Astrocyte (in vitro differentiated cells and primary cell): ENCODE measurements at places on chromosomes 3 and 15. TPM values are rescaled to one million over a fixed set of nuclear protein-coding genes. Genes with fewer than 3 reads are reported as not detected.

DNA sequence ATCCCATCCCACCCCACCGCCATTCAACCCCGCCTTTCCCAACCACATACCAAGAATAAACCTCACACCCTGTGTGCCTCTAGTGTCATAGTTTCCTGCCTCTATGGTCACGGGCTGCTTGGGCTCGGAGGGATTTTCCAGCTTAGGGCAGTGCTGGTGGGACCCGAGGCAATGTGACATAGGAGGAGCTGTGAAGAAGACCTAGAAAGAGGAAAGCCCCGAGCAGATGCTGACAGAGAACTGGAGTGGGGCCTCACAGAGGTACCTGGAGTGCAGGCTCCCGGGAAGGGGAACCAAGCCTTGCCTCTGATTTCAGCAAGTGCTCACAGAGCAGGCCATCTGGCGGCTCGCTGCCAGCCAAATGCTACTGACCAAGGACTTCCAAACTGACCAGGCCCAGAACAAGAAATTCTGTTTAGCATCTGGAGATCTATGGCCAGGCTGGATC lies 27.5 kb downstream of the BHLHE40 start:
- H3K4me1 ChIP-seq = peaks cover 5% of the 10 kb centered on the region
- H3K27me3 ChIP-seq = no peaks in the 10 kb centered on the region
- no peak overlapping the region for H3K4me3 ChIP-seq
- DNase-seq = no peak
- no peak overlapping the region for H3K27ac ChIP-seq
- H3K36me3 ChIP-seq = no peaks in the 10 kb centered on the region

- no peaks in the 10 kb centered on the region for H3K27me3 ChIP-seq
- H3K4me3 ChIP-seq = no peak overlapping the region
- no peak overlapping the region for H3K27ac ChIP-seq
Measured at GRCh38 chr3:54712539-54712938, 215.3 kb downstream of the LRTM1 start.

DNA sequence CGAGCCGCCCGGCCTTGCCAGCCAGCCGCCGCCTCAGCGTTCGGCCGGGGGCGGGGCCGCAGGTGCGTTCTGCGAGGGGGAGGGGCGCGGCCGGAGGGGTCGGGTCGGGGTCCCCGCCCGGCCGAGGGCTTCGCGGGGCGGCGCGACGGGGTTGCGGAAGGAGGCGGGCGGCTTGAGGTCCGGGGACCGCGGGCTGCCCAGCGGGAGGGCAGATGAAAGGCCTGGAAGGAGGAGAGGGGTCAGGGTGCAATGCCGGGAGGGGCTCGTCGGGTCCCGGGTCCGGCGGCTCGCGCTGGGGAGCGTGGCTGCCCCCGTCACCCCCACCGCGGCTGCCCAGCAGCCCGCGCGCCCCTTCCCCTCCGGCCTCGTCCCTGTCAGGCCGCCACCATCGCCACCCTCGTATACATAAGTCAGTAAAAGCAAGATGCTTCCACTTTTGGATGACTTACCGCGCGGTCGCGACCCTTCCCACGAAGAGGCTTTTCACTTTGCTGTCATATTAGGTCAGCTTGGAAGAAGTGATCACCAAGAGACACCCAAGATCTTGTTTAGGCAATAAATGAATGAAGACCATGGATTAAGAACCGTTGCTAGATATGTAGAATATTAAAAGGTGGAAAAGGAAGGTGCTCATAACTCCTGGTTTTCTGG lies 620 bp upstream of the ANP32A start:
- no peak overlapping the region for H3K27ac ChIP-seq
- H3K27me3 ChIP-seq = no peaks in the 10 kb centered on the region
- no peaks in the 10 kb centered on the region for H3K36me3 ChIP-seq
- peak overlapping the region; percentile 74 for H3K4me3 ChIP-seq
- peaks cover 12% of the 10 kb centered on the region for H3K4me1 ChIP-seq
- no peak for DNase-seq

DNA sequence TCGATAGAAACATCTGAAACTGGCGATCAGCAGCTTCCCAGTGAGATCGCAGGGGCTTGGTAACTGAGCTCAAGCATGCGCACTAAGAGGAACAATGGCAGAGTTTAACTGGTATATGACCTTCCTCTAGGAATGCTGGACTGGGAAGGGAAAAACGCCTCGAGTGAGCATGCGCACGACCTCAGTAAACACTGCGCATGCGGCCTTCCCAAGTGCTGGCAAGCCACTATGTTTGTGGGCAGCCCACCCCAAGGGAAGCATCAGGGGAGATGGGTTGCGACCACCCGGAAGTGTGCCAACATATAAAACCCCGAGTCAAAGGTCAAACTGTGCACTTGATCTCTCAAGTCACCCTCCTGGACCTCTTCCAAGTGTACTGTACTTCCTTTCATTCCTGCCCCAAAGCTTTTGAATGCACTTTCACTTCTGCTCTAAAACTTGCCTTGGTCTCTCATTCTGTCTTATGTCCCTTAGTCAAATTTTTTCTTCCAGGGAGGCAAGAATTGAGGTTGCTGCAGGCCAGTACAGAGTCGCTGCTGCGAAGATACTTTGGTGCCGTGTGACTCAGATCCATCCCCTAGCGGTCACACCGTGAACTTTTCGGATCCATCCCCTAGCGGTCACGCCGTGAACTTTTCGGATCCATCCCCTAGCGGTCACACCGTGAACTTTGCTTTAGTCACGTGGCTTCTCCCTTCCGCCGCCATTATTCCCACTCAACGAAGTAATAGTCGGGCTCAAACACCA lies 243.3 kb downstream of the FAM43A start:
- no peak overlapping the region for H3K27ac ChIP-seq
- no peaks in the 10 kb centered on the region for H3K27me3 ChIP-seq
- no peak overlapping the region for H3K4me3 ChIP-seq
- DNase-seq = no peak

DNA sequence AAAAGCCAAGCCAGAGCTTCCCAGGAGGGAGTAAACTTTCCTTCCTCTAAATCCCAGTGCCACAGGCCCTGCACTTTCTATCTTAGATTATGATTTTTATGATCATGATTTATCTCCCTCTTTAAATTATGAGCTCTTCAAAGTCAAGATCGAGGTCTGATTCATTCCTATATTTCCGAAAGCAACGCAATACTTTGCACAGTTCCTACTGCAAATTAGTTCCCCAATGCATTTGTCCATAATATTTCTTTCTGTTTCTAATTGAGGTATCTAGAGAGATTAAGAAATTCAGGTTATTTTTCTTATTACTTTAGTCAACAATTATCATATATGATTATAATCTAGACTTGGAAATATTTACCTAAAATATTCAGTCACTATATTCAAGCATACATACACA lies 173.1 kb upstream of the LPP start:
- no peak for DNase-seq
- peaks cover 6% of the 10 kb centered on the region for H3K4me1 ChIP-seq
- no peak overlapping the region for H3K27ac ChIP-seq
- H3K4me3 ChIP-seq = no peak overlapping the region

GRCh38 chr3:14915636-14916222 lies 31.7 kb upstream of the NR2C2 start:
- no peak overlapping the region for H3K4me3 ChIP-seq
- no peak overlapping the region for H3K27ac ChIP-seq
- H3K27me3 ChIP-seq = peaks cover 13% of the 10 kb centered on the region
- H3K36me3 ChIP-seq = no peaks in the 10 kb centered on the region
- H3K4me1 ChIP-seq = peaks cover under 1% of the 10 kb centered on the region
- no peak for DNase-seq

- no peaks in the 10 kb centered on the region for H3K36me3 ChIP-seq
- no peak overlapping the region for H3K4me3 ChIP-seq
- peaks cover 5% of the 10 kb centered on the region for H3K4me1 ChIP-seq
- no peak overlapping the region for H3K27ac ChIP-seq
Measured at GRCh38 chr3:183381179-183381578, 47.2 kb downstream of the MCF2L2 start.

- H3K27ac ChIP-seq = no peak overlapping the region
- no peaks in the 10 kb centered on the region for H3K36me3 ChIP-seq
- no peak for DNase-seq
- H3K4me1 ChIP-seq = peaks cover 5% of the 10 kb centered on the region
- no peak overlapping the region for H3K4me3 ChIP-seq
Measured at GRCh38 chr3:13890377-13891016, 10.6 kb upstream of the WNT7A start.

- H3K4me3 ChIP-seq = no peak overlapping the region
- no peak for DNase-seq
- H3K4me1 ChIP-seq = no peaks in the 10 kb centered on the region
- no peaks in the 10 kb centered on the region for H3K36me3 ChIP-seq
Measured at GRCh38 chr3:60182697-60183096, 1068.6 kb downstream of the FHIT start.

- no peaks in the 10 kb centered on the region for H3K4me1 ChIP-seq
- H3K27me3 ChIP-seq = peaks cover 4% of the 10 kb centered on the region
- H3K27ac ChIP-seq = no peak overlapping the region
Measured at GRCh38 chr15:33226559-33227181, 32.2 kb upstream of the FMN1 start.

- no peaks in the 10 kb centered on the region for H3K4me1 ChIP-seq
- H3K36me3 ChIP-seq = no peaks in the 10 kb centered on the region
- no peak for DNase-seq
- no peak overlapping the region for H3K27ac ChIP-seq
Measured at GRCh38 chr3:134076851-134077250, 47.1 kb upstream of the SLCO2A1 start.

GRCh38 chr3:17841190-17841828 lies 98.9 kb upstream of the TBC1D5 start:
- H3K4me3 ChIP-seq = no peak overlapping the region
- no peak overlapping the region for H3K27ac ChIP-seq
- H3K36me3 ChIP-seq = no peaks in the 10 kb centered on the region
- peak; percentile 18 for DNase-seq
- no peaks in the 10 kb centered on the region for H3K27me3 ChIP-seq

DNA sequence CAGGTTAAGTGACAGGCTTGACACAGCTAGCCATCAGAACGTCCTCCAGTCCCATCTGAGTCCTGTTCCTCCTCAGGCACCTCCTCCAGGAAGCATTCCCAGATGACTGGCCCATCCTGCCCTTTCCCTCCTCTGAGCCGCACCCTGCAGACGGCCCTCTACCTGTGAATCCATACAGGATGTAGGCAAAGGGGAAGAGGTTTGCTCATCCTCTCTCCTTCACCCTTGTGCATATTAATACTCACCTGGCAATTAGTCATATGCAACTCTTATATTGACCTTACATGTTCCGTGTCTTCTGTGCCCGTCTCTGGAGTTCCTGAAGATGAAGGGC lies 61.9 kb downstream of the SMAD3 start:
- no peaks in the 10 kb centered on the region for H3K36me3 ChIP-seq
- DNase-seq = no peak
- H3K27ac ChIP-seq = peak overlapping the region; percentile 97
- H3K4me3 ChIP-seq = no peak overlapping the region
- H3K27me3 ChIP-seq = no peaks in the 10 kb centered on the region
- peaks cover 50% of the 10 kb centered on the region for H3K4me1 ChIP-seq

DNA sequence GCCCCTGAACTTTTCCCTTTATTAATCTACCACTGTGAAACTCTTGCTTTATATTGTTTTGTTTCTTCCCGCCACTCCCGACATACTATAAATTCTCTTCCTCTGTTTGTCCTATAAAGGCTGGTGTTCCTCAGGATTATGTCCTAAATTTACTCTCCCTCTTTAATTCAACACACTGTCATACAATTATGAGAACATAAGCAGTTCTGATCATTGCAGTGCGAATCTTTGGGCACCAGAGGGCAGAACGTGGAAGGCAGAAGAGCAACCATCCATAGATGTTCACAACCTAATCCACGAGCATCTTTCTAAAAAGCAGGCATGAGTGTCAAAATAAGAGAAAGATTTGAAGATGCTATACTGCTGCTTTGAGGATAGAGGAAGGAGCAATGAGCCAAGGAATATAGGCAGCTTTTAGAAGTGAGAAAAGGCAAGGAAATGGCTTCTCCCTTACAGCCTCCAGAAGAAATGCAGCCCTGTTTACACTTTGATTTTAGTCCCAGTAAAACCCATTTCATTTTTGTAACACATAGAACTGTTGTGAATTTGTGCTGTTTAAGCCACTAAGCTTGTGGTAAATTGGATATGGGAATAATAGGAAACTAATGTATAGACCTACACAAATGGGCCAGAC lies 179.4 kb downstream of the GBE1 start:
- H3K4me1 ChIP-seq = no peaks in the 10 kb centered on the region
- no peaks in the 10 kb centered on the region for H3K27me3 ChIP-seq
- peaks cover 4% of the 10 kb centered on the region for H3K36me3 ChIP-seq
- DNase-seq = peak; percentile 12
- no peak overlapping the region for H3K27ac ChIP-seq

DNA sequence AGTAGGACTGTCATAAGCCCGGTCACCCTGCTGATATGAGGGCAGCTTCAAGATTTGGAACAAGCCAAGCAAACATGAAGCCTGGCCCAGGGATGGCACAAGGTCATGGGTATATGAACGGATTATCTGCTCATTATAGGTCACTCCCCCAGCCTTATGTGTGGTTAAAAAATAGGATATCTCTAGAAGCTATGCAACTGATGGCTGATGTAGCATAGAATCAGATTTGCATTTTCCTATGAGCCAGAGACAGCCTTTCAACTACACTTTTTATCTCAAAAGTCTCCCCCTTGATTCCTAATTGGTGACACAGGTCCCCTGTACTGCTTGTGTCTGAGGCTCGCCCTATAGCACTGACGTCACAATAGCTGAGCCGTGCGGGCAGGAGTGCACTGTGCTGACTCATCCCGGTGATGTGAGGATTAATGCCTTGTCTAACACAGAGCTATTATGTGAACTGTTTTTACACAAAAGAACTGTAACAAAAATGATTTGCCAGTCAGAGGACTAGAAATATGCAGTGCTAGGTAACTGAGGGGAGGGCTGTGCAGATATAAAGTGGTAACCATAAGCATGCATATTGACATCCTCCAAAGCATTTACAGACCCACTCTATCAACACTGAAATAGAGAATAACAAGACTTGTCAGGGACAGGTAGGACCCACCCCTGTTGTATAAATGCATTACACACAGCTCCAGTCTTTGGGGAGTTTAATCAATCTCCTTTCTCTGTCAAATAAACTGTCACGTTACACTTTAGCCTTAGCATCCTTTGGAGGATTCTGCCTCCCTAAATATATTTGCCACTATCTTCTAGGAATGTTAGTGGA lies 204.9 kb downstream of the TIGIT start:
- H3K4me1 ChIP-seq = peaks cover 54% of the 10 kb centered on the region
- DNase-seq = peak; percentile 93
- no peak overlapping the region for H3K4me3 ChIP-seq
- peak overlapping the region; percentile 80 for H3K27ac ChIP-seq

GRCh38 chr15:64558460-64559179 lies 98.2 kb downstream of the ZNF609 start:
- no peaks in the 10 kb centered on the region for H3K27me3 ChIP-seq
- no peaks in the 10 kb centered on the region for H3K4me1 ChIP-seq
- no peak overlapping the region for H3K27ac ChIP-seq
- peak; percentile 33 for DNase-seq
- no peak overlapping the region for H3K4me3 ChIP-seq
- H3K36me3 ChIP-seq = peaks cover 3% of the 10 kb centered on the region

CDHR4 gene
- total RNA-seq = not detected in 2 replicates

CCDC191 gene
- 2.5 and 3.1 TPM in 2 replicates for total RNA-seq

LACTB gene
- 29.8 and 37.2 TPM in 2 replicates for total RNA-seq

GOLGA8G gene
- total RNA-seq = 0.31 TPM in 1 of 2 replicates, not detected in the other

POTEB3 gene
- not detected in 2 replicates for total RNA-seq

OIP5 gene
- total RNA-seq = 1.2 and 1.7 TPM in 2 replicates
